Stimulated activated naive B cell treated with anti-CD40 and anti-IgM and Interleukin-4, amounts not matched to agents 10 μg/mL and 1 μg/mL and 100 μg/mL, for 72 hours (primary cell): ENCODE measurements at places on chromosomes 1 and 21.
A peak's percentile ranks its signal among the peaks of the same experiment; 100 is the strongest.

DNA sequence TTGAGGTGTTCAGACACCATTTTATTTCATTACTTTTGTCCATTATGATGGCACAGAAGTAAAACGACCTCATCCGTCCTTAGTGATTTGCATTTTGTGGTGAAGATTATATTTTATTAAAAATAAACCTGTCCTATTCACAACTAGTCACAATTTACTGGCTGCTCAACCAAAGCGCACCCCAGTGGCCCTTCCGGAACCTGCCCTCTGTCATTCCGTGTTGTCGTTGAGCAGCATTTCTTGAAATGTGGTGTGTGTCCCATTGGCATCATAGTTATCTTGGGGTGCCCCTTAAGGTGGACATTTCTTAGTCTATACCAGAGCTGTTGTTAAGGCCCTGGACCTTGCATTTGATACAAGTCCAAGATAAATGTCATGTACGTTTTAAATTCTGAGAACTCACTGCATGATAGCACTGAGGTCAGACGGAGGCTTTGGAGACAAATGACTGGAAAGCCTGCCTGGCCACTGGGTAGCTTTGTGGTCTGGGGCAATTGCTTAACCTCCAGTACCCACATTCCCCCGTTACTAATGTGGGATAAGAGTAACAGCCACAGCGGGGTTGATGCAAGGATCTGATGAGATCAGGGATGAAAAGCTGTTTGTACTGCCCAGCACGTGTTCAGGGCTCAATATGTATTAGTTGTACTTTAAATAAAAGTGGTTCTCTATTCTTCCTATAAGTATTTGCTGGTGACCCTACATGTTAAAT, 36.2 kb downstream of the BACH1 start:
- no peak for DNase-seq

GRCh38 chr1:27392096-27392777, at the start of gene GPR3:
Gene GPR3 (plus strand): TSS chr1:27392622. CDS start chr1:27393799, 1,177 bp downstream.
- DNase-seq = peak; percentile 83

DNA sequence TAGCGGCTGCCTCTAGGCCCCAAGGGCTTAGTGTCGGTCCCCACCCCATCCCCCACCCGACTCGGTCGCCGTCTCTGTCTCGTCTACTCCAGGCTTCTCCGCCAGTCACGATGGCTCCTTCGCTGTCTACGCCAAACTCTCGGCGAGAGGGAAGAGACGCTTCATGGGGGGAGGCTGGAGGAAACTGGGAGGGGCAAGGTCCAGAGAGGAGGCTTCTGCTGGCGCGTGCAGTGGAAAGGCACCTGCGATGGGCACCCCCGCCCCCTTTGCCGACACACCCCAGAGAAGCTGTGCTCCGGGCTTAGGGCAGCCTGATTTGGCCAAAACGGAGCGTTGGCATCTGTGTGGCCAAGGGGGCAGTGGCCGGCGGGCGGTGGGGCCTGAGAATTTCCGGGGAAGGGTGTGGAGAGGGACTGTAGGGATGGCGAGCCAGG, 1.2 kb upstream of the CSMD2 start:
- DNase-seq = no peak

GRCh38 chr1:23869051-23869450, 961 bp upstream of the FUCA1 start:
- DNase-seq = no peak

DNA sequence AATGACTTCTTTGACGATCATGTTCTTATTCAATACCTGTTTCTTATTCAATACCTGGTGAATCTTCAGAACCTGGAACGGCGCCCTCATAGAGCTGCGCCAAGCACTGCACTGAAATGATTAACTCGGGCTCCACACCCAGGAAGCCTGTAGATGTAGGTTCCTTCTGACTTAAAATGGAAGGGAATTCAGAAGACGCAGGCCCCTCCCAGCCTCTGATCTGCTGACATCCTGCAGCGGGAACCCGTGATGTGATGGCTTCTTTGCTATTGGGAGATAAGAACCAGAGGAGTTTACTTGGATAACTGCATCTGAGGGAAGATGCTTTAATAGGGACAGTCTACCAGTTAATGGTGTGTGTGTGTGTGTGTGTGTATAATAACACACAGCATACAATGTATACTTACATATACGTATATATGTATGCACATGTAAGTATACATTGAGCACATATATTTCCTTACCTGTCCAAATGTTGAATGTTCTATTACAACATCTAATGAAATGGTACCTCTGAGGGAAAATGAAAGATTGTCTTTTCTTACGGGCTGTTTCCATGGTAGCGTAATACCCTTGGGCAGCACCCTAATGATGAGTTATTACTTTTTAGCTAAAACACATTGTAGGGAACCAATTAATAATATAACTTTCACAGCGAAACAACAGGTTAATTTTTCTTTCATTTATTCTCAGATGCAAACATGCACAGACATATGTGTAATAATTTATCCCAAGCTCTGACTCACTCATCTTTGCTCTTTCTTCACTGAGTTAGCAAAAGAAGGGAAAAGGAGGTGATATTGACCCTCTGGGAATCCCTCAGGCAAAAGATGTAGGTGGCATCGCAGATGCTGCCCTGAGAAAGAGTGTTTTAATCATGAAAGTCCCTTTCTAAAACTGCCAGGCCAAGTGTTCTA, 379.8 kb downstream of the SIPA1L2 start:
- DNase-seq = no peak

GRCh38 chr1:238562341-238562740, 671.6 kb upstream of the ZP4 start:
- DNase-seq = no peak

GRCh38 chr21:39373634-39374033, 24.7 kb upstream of the HMGN1 start:
- no peak for DNase-seq

GRCh38 chr1:208184966-208185654, 59.1 kb downstream of the PLXNA2 start:
- no peak for DNase-seq

GRCh38 chr1:61005614-61006580, 76.5 kb upstream of the NFIA start:
- DNase-seq = no peak

GRCh38 chr1:246573491-246573890, 7.2 kb downstream of the CNST start:
- DNase-seq = no peak

GRCh38 chr1:23097316-23097715, 71.3 kb downstream of the LUZP1 start:
- no peak for DNase-seq

GRCh38 chr1:153642161-153642560, 8.3 kb downstream of the CHTOP start:
- no peak for DNase-seq

- no peak for DNase-seq
Measured at GRCh38 chr1:82944822-82945221, 1054.1 kb downstream of the TTLL7 start.

- DNase-seq = no peak
Measured at GRCh38 chr1:14190508-14190907, 408.0 kb upstream of the KAZN start.

GRCh38 chr1:64814427-64814826, 69.6 kb downstream of the RAVER2 start:
- no peak for DNase-seq

DNA sequence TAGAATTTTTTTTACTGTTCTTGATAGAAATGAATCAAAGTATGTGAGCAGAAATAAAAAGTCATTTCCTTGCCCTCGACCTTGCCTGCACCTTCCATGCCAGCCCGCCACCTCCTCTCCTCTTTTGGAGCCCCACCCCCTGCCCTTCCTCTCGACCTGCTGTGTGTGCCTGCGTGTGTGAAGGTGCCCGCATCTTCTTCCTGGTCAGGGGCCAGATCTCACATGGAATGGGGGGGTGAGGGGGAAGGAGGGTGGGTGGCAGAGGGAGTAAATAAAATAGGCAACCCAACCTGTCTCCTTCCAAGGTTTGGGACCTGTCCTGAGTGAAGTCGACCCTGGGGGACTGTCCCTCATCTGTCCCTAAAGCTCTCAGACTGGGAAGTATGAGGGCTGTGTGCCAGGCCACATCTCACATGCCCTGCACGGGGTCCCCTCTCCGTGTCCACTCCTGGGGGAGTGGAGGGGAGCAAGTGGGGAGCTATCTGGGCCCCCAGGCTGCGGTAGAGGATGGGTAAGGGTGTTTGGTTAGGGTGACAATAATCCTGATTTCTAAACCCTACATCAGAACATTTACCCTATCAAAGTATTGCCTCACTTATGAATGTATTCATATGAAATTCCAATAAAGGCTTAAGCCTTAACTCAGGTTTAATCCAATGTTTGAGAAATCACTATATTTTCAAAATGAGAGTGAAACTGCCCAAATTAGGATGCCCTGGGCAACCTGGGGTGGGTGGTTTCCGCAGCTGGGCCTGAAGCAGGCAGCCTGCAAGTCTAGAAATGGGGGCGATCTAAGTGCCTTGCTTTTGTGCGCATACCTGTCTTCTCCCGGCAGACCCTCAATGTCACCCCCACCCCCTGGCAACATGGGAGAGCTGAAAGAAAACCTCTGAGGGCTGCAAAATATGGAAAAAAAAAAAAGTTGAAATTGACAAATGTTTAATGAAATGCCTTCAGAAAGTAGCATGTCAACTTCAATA, 15.4 kb downstream of the AMPD2 start:
- no peak for DNase-seq

DNA sequence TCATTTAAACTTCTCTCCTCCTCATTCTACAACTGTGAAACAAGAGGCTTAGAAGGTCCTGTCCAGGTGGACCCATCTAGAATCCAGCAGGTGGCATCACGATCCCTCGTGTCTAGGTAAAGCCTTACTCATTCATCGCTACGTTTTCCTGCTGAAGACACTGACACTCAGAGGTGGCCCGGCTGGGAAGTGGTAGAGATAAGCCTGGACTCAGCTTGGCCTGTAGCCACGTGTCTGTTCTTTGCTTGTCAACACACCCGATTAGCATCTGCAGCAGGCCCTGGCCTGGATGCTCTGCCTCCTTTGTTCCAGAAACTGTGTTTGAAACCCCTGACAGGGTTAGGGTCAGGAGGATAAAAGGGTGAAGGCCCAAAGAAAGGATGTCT, 43.4 kb downstream of the PARP1 start:
- DNase-seq = no peak

- DNase-seq = no peak
Measured at GRCh38 chr1:219529116-219529515, 83.8 kb downstream of the ZC3H11B start.

GRCh38 chr1:241696172-241696814, 44.2 kb downstream of the WDR64 start:
- no peak for DNase-seq

GRCh38 chr1:113242481-113242880, 147.8 kb upstream of the MAGI3 start:
- DNase-seq = no peak

DNA sequence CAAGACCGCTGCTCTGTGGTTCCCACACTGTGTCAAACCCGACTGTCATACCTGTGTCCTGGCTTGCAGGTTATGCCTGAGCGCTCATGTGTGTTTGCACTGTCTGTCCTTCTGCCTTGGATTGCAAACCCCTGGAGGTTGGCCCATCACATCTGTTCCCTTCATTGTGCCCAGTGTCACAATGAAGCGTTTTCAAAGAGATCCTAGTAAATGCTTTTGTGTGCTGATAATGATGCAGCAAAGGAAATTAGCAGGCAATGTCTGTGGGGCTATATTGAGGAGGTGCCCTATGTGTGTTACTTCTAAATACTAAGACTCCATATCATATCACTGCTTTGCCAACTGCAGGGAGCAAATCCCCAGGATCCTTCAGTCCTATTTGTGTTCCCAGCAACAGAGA, 424.4 kb upstream of the NFIA start:
- no peak for DNase-seq

GRCh38 chr1:198496216-198497143, 44.0 kb downstream of the ATP6V1G3 start:
- no peak for DNase-seq

DNA sequence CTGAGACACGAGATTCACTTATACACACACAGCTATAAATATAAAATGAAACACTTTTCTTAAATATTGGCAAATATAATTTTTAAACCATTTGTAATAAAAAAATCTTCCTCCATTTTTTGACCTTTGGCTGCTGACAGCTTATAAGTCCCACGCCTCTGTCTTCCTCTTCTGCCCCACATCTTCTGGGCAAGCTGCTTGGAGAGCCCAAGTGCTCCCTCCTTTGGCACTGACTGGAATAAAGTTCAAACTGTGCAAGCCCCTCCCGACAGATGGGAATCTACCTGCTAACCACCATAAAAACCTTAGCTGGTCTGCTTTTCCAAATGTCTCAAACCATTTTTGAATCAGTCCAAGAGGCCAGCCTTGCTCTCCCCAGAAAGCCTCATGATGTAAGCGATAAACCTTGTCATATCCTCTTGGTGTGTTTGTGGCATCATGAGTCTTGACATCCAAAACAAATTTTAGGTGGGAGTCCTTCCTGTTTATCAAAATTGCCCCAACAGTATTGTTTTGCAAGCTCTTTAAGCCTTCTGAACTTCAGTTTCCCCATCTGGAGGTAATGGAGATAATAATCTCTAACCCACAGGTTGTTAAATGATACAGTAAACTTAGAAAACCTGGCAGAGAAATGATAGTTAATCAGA, 99.8 kb downstream of the SNX7 start:
- no peak for DNase-seq

- DNase-seq = no peak
Measured at GRCh38 chr1:205513774-205514173, 9.3 kb downstream of the CDK18 start.

- DNase-seq = no peak
Measured at GRCh38 chr1:210935905-210936304, 198.0 kb downstream of the KCNH1 start.

GRCh38 chr1:15123270-15123669, 30.3 kb upstream of the TMEM51 start:
- no peak for DNase-seq

GRCh38 chr1:156708218-156708661, 2.9 kb upstream of the CRABP2 start:
- no peak for DNase-seq

- no peak for DNase-seq
Measured at GRCh38 chr1:208562151-208562960, 318.2 kb upstream of the PLXNA2 start.

DNA sequence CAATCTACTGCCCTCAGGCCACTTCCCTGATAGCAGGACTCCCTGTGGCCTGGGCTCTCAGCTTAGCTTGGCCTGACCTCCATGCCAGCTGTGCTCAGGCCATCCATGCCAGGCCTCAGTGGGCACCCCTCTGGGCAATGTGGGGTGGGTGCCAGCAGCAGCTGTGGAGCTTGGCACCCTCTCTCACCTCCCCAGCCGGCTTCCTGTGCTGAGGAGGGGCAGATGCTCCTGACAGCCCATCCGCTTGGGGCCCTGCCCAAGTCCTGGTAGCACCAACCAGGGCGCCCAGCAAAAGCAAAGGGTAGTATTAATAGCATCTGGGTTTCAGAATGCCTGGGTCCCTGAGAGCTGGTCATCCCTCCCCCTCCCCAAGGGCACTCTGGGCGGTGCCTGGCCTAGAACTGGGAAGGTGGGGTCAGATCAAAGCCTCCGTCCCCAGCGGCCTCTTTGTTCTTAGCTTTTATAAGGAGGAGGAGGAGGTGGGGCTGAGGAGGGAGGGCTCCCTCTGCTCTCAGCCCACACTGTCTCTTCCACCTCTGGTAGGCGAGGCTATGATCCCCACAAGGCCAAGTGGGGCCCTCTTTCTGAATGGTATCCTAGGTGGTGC, 6.1 kb downstream of the EFNA4 start:
- DNase-seq = no peak

GRCh38 chr1:236041631-236042618, 23.0 kb downstream of the NID1 start:
- no peak for DNase-seq
